ENCODE measurements at places on chromosomes 1 and 21.

GRCh38 chr1:161000736-161001480 lies 20.0 kb downstream of the F11R start:
- DNase-seq = no peak

- no peak for DNase-seq
These were observed 72.8 kb downstream of the DMRTA2 start for GRCh38 chr1:50350421-50350820.

- DNase-seq = no peak
These were observed 32.9 kb downstream of the EIF4G3 start for GRCh38 chr1:21143752-21144151.

DNA sequence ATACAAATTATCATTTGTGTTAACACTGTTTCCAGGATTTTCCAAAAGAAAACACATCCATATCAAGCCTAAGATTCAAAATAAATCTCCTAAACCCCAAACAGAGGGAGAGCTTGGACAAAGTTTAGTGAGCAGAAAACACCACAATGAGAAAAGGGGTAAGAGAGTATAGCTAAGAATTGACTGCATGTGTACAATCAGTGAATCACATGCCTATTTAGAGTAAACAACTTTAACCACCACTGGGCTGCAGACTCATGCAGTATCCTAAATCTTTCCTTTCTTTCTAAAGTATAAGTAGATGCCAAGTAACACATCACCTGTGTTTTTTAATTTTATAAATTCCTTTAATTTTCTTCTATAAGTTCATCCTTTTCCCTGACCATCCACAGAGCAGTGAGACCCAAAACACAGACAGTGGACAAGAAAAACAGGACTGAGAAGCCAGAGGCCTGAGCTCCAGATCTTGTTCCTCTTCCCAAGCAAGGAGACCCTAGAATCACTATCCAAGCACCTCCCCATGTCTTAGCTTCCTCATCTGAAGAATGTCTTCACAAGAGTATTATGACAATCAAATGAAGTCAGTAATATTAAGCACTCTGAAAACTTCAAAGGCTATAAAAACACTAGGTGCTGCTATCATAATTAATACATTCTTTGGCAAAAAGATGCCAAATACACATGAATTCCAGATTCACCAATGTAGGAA lies 93.1 kb downstream of the VAV3 start:
- no peak for DNase-seq

DNA sequence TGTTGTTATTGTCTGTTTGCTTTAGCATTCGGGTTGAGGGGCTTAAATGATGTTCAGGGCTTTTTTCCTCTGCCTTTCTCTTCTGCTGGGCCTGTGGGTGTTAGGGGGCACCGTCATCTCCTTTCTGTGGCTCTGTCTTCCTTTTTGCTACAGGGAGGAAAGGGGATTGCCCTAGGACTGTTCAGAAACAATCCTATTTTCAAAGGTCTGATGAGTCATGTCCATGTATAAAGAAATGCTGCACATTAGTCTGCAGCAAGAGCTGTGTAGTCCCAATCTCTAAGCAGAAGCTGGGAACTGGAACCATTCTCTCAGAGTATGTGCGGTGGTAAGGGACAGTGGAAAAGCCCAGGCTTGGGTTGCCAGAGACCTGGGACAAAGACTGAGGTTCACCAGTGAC lies 462.3 kb downstream of the OMA1 start:
- no peak for DNase-seq

DNA sequence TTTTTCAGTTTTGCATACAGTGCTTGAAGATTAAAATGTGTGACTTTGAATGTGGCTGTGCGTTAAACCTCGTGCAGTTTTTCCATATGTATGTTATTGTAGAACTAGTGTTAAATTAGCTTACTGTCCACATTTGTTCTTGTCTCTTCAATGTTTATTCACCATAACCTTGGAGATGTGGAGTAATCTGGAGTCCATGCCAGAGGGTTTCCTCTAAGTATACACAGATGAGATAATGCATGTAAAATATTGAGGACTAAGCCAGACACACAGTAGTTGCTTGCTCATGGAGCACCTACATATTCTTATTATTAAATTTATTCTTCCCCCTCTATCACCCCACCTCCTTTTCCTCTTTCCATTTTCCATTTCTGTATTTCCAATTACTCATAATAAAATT lies 7.7 kb upstream of the GIPC2 start:
- no peak for DNase-seq

- DNase-seq = no peak
These were observed 17.2 kb upstream of the SEMA4A start for GRCh38 chr1:156135930-156136871.

DNA sequence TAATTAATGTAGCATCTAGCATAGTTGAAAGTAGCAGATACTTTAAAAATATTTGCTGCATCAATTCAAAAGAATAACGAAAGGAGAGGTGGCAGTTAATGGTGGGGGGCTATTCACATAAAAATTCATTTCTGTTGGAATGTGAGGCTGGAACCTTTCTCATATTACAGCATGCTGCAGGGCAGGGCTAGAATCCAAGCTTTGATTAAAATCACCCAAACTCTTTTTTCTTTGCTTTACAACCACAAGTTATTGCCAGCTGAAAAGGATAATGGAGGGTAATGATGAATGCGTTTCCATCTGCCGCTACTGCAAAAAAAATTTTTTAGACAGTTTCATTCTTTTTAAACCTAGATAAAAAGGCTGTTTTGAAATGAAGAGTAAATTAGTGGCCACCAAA lies 9.8 kb downstream of the DISP1 start:
- no peak for DNase-seq

DNA sequence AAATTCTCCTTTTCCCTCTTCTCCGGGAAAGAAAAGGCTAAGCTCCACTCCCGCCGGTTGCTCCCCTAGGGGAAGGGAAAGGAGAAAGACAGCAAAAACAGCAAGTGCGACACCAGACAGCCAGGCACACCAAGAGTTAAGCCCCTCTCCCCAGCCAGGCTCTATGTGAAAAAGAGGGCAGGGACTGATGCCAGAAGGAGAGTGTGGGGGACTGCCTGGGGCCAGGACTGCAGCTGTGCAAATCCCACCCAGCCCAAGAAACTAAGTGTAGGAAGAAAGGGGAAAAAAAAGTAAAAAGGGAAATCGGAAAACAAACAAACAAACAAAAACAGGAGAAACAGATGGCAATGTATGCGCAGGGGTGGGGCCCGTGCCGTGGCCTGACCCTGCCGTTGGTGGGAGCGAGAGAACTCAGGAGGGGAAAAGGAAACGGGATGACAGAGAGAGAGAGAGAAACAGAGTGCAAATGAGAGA lies 27.7 kb upstream of the FMO1 start:
- DNase-seq = no peak

- DNase-seq = no peak
These were observed 67.3 kb downstream of the SLC35F3 start for GRCh38 chr1:233971753-233972152.

GRCh38 chr1:103220631-103221041 lies 112.3 kb upstream of the COL11A1 start:
- no peak for DNase-seq

DNA sequence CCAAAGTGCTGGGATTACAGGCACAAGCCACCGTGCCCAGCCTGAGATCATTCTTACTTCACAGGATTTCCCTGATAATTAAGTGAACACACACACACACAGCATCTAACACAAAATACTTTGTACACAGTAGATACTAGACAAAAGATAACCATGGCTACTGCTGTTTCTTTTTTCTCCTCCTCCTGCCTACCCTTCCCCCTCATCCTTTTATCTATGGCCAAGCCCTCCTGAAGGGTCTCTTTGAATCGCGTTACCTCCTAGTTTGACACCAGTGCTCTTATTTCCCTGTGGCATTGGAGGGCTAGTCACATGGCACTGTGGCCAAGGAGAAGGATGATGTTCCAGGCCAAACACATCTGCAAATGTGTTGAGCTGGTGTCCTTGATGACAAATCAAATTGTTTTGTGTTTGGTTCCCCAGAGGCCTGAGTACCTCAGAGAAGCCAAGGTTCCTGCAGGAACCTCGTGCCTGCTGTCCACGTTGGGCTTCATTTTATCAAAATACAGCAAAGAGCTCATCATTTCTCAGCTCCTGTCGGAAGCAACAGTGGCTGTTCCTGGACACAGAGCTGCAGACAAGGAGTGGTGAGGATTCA lies 20.6 kb downstream of the NDUFS5 start:
- DNase-seq = no peak

DNA sequence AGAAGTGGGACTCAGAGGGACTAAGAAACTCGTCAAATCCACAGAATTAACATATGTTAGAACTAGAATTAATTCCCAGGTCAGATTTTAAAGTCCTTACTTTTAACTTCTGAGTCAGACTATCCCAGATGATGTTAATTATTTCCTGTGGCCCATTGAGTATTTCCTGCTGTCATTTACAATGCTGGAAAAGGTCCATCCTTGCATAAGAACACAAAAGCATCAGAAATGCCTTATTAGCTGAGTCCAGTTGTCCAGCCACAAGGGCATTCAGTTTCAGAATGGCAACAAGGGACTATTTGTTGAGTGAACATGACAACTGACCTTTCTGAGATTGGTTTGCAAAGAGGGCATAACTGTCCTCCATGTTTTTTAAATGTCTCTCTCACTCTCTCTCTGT lies 16.5 kb upstream of the HIVEP3 start:
- no peak for DNase-seq

DNA sequence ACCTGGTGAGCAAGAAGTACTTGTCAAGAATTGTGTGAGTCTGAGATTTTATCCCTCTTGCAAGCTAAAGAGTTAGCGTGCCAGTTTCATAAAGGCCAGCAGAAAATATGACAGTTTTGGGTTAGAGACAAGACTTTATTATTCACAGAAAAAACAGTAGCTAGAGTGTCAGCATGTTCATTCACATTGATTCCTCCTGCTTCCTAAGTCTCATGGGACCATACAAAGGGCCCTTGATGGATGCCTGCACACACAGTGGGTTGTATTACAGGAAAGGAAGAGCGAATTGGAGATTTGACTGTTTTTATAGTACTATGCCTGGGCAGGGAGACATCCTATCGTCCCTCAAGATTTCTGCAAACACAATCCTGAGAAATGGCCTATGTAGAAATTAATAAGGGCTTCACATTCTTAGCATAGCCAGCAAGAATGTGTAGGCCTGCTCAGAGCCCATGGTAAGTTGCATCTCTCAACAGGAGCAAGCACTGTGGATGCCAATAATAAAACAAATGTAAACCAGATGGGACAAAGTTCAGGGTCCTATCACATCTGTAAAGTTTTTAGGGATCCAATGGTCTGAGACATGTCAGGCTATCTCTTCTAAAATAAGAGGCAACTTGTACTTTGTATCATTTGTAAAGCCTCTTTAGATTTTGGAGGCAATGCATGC lies 4.0 kb upstream of the ASPM start:
- DNase-seq = no peak

DNA sequence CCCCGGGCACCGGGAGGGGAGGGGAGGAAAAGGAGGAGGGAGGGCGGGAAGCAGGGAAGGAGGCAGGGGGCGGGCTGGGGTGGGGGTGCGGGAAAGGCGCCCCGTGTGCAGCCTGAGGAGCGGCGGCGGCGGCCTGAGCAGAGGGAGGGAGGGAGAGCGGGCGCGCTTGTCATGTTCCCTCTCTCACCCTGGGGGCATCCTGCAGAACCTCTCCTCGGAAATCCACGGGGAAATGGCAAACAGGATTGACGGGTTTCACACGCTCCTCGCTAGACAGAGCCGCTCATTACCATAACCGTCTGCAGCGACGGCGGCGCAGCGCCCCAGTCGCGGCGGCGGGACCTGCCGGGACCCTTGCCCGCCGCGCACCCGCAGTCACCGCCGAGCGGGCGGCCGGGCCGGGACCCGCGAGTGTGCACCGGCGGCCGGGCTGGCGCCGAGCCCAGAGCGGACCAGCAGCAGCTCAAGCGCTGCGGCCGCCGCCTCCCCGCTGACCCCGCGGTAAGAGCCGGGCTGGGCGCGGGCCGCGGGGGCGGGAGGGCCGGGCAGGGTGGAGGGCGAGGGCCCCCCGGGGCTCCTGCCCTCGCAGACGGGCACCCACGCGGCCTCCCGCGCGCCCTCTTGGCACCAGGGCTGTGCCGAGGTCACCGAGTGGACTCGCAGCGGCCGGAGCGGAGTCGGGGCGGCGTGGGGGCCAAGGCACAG lies at the start of gene SERTAD4:
Gene SERTAD4, plus strand, starts transcription at position 286 of the 705 bp plus-strand sequence. CDS start 5,165 bp downstream, outside the sequence.
- DNase-seq = peak; percentile 41

DNA sequence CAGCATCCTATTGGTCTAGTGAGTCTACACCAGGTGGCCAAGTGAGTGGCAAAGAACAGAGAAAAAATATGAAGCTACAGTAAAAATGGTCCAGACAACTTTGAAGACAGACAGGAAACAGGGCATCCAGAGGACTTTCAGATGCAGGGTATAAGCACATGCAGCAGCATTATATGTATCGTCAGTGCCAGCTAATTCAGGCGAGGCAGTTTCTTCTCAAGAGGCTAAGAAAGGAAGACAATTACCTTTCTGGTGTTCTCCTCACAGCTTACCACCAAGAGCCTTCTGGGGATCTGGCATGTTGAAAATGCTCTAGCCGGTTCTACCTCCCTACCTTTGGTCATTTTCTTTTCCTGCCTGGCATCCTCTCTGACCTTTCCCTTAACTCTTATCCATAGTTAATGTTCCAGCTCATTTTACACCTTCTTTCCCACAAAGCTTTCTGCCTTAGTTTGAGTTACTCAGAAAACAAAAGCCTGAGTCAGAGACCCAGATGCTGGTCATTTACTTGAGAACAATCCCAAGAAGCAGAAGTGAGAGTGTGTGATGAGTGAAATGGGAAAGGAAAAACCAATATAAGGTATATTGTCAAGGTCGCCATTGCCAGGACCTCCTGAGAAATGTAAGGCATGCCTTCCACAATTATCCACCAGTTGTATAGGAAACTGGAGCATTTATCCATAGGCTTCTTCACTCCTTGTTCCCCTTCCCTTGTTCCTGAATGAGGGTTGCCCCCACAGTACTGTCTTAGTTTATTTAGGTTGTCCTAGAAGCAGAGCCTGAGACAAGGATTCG lies 444.1 kb downstream of the PLPP3 start:
- DNase-seq = peak; percentile 21

DNA sequence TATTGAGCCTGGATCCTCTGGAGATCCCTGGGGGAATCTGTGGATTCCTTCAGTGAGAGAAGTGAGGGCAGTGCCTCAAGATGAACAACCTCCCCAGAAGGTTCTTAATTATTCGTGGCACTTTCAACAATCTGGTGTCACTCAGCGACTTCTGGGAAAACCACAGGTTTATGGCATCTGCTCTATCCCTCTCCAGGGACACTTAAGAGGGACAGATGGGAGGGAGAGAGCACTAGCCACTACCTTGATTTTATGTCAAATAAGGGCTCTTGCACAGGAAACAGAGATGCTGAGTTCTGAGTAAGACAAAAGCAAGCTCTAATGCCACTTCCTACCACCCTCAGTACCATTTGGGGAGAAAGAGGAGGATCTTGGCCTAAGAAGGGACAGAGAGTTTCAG lies 21.2 kb upstream of the CHI3L1 start:
- DNase-seq = no peak

GRCh38 chr1:228150461-228151179 lies 890 bp downstream of the GJC2 start:
- no peak for DNase-seq

GRCh38 chr1:41806472-41807155 lies 112.1 kb downstream of the HIVEP3 start:
- peak; percentile 53 for DNase-seq

GRCh38 chr1:2966449-2967328 lies 54.6 kb upstream of the ACTRT2 start:
- no peak for DNase-seq

- no peak for DNase-seq
These were observed 804.8 kb downstream of the USP25 start for GRCh38 chr21:16534408-16535101.

Data from GM13976 (cell line).